ENCODE measurements at places on chromosomes 6 and 20. TPM values are rescaled to one million over a fixed set of nuclear protein-coding genes. Genes with fewer than 3 reads are reported as not detected.

Gene AGER
- 1.4 TPM for total RNA-seq

GRCh38 chr6:24283043-24283985, 74.5 kb downstream of the DCDC2 start:
- peak; percentile 65 for DNase-seq

- DNase-seq, result no peak
Measured at GRCh38 chr6:70415247-70415646, 1.9 kb downstream of the FAM135A start.

DNA sequence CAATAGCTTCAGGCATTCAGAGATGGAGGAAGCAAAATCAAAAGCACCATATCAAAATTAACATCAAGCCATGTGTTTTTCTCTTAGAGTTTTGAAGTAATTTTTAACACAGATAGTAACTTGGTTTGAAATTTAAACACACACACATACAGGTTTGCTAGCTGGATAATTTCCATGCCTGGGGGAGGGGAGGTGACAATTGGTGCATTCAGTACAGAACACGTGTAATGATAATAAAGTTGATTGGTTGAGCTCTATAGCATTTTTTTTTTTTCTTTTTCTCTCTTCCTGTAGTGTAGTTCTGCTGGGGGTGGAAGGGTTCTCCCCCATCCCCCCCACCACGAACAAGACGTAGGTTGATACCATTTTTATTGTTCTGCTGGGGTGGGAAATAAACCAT, 564.8 kb downstream of the LMBRD1 start:
- no peak for DNase-seq

DNA sequence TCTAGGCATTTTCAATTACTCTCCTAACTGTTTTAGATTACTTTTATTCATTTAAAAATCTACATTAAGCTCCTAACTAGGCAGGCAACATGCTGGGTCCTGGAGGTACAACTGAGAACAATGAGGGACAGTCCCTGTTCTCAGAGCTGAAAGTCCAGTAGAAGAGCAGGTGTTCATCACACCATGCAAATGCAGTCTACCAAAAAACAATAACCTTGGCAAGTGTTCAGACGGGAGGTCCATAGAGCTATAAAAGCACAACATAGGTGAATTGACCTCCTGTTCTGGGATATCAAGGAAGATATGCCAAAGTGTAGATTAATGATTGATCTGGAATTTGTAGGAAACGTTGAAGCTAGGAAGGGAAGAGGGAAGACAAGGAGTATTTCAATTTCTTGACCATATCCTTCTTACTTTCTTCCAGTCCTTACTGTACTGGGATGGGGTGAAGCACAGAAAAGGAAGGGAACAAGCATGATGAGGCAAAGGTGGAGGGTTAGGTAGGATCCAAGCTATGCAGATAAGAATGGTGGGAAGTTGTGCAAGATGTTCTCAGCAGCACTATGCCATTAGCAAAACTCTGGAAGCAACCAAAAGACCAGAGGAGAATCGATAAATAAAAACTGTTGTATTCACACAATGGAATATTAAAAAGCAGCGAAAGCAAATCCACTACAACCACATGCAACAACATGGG, 485.7 kb upstream of the JARID2 start:
- DNase-seq, result no peak

DNA sequence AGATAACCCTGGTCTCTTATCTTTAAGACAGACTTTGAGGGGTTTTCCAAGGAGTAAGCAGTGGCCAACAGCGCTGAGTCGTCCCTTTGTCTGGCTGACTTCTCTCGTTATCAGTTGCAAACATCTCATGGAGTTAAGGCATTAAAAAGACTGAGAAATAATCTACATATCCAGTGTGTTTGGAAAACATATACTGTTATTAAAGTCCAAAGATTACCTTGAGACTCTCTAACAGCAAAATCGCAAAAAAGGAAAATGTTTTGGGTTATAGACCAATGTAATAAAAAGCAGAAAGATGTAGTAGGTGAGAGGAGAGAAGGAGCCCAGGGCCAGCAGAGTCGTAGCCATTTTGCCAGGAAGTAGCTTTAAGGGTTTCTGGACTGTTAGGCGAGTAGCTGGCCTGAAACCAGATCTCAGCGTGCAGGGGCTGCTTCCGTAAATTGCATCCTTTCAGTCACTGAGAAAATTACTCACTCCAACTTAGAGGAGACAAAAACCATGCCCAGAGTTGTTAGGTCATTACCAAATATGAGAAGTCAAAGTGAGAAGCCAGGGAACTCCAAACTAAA, 24.6 kb downstream of the MYLK4 start:
- DNase-seq, result no peak

DNA sequence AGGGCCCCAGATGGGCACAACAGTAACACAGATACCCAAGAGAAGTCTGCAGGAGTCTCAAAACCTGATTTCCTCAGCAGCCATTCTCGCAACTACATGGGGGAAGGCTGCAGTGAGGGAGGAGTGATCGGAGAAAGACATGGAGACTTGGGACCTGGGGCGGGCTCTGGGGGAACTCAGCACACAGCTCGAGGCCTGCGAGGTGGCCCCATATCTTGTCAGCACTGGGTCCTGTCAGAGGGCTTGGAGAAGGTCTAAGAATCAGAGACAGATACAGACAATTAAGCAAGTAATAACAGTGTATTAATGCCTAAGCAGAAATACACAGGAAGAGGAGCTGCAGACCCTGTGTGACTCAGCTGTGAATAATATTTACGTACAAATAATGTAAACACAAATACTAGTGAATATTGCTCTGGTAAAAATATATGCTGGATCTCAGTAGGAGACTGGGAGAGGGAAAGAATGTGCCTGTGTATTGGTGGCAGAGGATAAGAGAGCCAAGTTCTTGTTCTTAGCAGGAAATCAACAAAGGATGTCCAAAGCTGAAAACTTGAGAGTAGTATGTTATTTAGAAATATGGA, 336.2 kb downstream of the ZFAND3 start:
- no peak for DNase-seq

- DNase-seq, result no peak
Measured at GRCh38 chr6:45807311-45808041, 208.2 kb downstream of the CLIC5 start.
